ENCODE measurements at places on chromosomes 7 and 10. TPM values are rescaled to one million over a fixed set of nuclear protein-coding genes. Genes with fewer than 3 reads are reported as not detected.

ANK3 gene
- 0.66 TPM for total RNA-seq

WDR11 gene
- total RNA-seq = 23.5 TPM

GLI3 gene
- 0.47 TPM for total RNA-seq

JAKMIP3 gene
- total RNA-seq = 1.6 TPM

CRTAC1 gene
- 1.1 TPM for total RNA-seq

FAM24B gene
- total RNA-seq = 12.9 TPM

AKR1C1 gene
- total RNA-seq = 507 TPM

MYH16 gene
- 0.51 TPM for total RNA-seq

KAT6B gene
- 6.3 TPM for total RNA-seq

GPR85 gene
- not detected for total RNA-seq

PNLIPRP1 gene
- not detected for total RNA-seq

NPC1L1 gene
- 0.06 TPM for total RNA-seq

TAS2R3 gene
- not detected for total RNA-seq

NODAL gene
- total RNA-seq = not detected

CTAGE8 gene
- total RNA-seq = not detected

TRIM50 gene
- total RNA-seq = not detected

SPAG6 gene
- not detected for total RNA-seq

C10orf53 gene
- not detected for total RNA-seq

FAM25C gene
- not detected for total RNA-seq

UBE2H gene
- 68.8 TPM for total RNA-seq

VPS50 gene
- total RNA-seq = 5.4 TPM

PLEKHS1 gene
- 0.07 TPM for total RNA-seq

LIPK gene
- not detected for total RNA-seq

KIF20B gene
- 16.1 TPM for total RNA-seq

CARD11 gene
- 1.8 TPM for total RNA-seq

CYP2C19 gene
- not detected for total RNA-seq

TSPAN12 gene
- 0.79 TPM for total RNA-seq

TMEM26 gene
- total RNA-seq = 0.08 TPM

DBF4 gene
- total RNA-seq = 32.4 TPM

SEMA3A gene
- 5.7 TPM for total RNA-seq

CDHR1 gene
- total RNA-seq = 0.04 TPM

SRRM3 gene
- 5.7 TPM for total RNA-seq

ASB10 gene
- total RNA-seq = not detected

GIMAP2 gene
- total RNA-seq = not detected

NPTX2 gene
- 0.09 TPM for total RNA-seq

TNS3 gene
- total RNA-seq = 77.4 TPM

STOX1 gene
- 0.60 TPM for total RNA-seq

LMOD2 gene
- not detected for total RNA-seq

ATRNL1 gene
- 0.78 TPM for total RNA-seq

SDK1 gene
- total RNA-seq = 0.37 TPM

TM9SF3 gene
- total RNA-seq = 92.7 TPM

BET1 gene
- total RNA-seq = 25.7 TPM

All from A549 treated with RU486 at 1 μM for 4 hours (cell line).